ENCODE measurements at places on chromosomes 2 and 18.

DNA sequence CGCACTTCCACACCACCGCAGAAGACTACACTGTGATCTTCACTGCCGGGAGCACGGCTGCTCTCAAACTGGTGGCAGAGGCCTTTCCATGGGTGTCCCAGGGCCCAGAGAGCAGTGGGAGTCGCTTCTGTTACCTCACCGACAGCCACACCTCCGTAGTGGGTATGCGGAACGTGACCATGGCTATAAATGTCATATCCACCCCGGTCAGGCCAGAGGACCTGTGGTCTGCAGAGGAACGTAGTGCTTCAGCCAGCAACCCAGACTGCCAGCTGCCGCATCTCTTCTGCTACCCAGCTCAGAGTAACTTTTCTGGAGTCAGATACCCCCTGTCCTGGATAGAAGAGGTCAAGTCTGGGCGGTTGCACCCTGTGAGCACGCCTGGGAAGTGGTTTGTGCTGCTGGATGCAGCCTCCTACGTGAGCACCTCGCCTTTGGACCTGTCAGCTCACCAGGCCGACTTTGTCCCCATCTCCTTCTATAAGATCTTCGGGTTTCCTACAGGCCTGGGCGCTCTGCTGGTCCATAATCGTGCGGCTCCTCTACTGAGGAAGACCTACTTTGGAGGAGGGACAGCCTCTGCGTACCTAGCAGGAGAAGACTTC is 12.5 kb downstream of the MOCOS start:
- no peak for DNase-seq

- no peak for DNase-seq
These were observed 62.2 kb downstream of the EDAR start for GRCh38 chr2:108926561-108927380.

DNA sequence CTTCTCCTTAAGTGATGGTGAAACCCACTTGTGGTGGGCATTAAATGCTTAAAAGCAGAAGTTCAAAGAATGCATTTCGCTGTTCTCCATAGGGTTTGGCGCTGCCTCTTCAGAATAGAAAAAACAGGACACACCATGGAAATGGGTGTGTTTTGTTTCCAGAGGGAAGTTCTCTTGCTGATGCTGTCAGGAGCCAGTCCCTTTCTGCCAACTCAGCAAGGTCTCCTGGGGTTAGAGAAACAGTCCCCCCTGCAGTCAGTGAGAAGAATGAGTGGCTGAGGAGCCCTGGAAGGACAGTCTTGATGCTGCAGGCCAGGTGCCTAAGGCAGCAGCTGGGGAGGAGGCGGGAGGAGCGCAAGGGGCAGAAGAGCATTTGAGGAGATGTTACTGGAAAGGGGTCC is 37.8 kb upstream of the ASAP2 start:
- no peak for DNase-seq

- no peak for DNase-seq
These were observed 659.8 kb downstream of the BCL11A start for GRCh38 chr2:59893612-59894011.

- no peak for DNase-seq
These were observed 83.4 kb downstream of the TTC27 start for GRCh38 chr2:32711219-32711618.

DNA sequence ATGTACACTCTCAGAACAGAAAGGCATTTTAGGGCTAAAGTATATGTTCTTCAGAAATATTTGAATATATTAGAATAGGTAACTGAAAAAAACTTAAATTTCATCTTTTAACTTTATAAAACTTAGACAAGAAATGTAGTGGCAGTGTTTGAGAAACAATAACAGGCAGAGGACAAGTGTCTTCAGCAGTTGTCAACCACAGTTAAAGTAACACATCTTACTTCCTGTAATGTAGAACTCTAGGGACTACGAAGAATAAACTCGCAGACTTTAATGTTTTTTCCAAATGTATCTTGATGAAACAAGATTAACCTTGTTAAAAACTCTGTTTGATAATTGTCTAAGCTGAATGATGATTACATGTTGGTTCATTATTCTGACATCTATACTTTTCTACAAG is 50.7 kb downstream of the RMDN2 start:
- no peak for DNase-seq

DNA sequence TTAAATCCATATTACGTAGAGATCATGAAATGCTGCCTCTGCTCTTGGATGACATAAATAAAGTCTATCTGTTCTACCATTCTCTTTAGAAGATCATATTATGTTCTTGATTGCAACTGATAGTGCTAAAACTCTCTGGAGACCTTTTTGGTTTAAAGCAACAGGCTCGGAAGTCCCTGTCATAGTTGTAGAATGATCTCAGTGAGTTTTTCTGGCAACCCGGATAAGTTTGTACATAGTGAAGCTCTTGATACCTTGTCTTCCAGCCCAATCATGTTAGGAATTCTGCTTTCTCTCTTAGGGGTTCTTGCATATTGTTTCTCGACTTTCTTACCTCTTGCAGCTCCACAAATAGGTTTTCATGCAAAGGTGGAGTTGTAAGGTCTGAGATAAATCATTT is 156.1 kb downstream of the TTC27 start:
- no peak for DNase-seq

GRCh38 chr2:230246206-230246605 is 20.7 kb downstream of the SP140 start:
- no peak for DNase-seq

GRCh38 chr2:207674826-207675225 is 36.6 kb upstream of the CCNYL1 start:
- no peak for DNase-seq

GRCh38 chr18:36107477-36107876 is 21.7 kb downstream of the SLC39A6 start:
- no peak for DNase-seq

- DNase-seq = no peak
These were observed 32.3 kb upstream of the CTDP1 start for GRCh38 chr18:79647307-79647706.

GRCh38 chr2:25810428-25810827 is 67.9 kb downstream of the ASXL2 start:
- no peak for DNase-seq

- DNase-seq = no peak
These were observed 231.5 kb downstream of the NYAP2 start for GRCh38 chr2:225630824-225631533.

DNA sequence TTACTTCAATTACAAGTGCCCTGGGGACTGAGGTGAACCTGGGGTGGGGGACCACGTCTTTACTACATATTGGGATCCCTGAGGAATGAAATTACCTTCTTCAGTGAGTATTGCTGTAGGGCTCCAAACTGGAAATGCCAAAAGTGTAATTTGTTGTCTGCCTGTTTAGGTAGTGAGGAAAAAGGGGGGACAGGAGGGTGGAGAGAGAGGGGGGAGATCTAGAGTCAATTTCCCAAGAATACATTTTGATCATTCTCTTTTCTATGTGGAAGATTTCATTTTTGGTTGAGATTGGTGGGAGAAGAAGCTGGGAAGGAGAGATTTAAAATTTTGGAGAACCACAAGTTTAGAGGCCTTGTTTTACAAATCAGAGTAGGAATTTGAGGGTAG is 101.1 kb downstream of the SPTBN1 start:
- DNase-seq = no peak

DNA sequence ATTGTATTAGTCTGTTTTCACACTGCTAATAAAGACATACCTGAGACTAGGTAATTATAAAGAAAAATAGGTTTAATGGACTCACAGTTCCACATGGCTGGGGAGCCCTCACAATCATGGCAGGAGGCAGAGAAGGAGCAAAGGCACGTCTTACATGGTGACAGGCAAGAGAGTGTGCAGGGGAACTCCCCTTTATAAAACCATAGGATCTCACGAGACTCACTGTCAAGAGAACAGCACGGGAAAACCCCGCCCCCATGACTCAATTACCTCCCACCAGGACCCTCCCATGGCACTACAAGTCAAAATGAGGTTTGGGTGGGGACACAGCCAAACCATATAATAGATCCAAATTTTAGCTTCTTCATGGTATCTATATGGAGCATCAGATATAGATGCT is 69.6 kb upstream of the TMEM87B start:
- DNase-seq = no peak

DNA sequence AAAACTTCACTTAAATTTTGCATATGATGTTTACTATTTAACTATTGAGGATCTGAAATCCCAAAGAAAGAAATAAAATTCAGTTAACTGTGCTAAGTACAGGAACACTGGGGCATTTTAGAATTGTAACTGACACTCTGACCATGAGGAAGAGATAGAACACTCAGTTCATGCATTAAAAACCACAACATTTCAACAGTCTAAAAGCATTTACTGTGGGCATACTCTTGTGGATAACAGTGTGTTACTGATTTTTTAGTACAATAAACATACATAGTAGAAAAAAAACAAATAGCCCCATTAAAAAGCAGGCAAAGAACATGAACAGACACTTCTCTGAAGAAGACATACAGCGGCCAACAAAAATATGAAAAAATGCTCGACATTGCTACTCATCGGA is 1122.7 kb upstream of the PIK3C3 start:
- no peak for DNase-seq

DNA sequence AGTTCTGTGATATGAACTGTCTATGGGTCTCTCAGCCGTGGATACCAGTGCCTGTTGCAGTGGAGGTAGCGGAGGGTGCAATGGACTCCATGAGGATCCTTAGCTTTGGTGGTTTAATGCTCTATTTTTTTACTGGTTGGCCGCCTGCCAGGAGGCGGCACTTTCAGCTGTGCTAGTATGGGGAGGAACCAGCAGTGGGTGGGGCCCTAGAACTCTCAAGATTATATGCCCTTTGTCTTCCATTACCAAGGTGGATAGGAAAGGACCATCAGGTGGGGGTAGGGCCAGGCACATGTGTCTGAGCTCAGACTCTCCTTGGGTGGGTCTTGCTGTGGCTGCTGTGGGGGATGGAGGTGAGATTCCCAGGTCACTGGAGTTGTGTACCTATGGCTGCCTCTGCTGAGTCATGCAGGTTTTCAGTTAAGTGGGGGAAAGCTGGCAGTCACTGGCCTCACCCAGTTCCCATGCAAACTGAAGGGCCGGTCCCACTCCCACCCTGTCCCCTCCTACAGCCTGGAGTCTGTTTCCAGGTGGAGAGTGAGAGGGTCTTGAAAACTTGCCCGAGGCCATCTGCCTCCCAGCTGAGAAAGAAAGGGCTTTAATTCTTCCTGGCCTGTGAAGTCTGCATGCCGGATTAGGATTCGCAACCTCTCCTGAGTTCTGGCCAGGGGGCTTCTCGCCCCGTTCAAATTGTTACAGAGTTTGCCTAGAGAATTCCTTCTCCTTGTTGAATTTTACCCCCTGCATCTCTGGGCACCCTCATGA is 14.5 kb downstream of the KCNS3 start:
- no peak for DNase-seq

- no peak for DNase-seq
These were observed at the start of gene MYCN for GRCh38 chr2:15939854-15940660. TSS of gene MYCN (plus strand) at chr2:15940550. CDS start at chr2:15942065, 1,515 bp downstream.

- no peak for DNase-seq
These were observed 250.6 kb downstream of the LTBP1 start for GRCh38 chr2:33197198-33197938.

- DNase-seq = peak; percentile 30
These were observed 7.4 kb downstream of the CTDSP1 start for GRCh38 chr2:218406949-218407618.

GRCh38 chr2:136985044-136985443 is 219.7 kb downstream of the THSD7B start:
- DNase-seq = no peak

GRCh38 chr18:80176334-80177073 is 67.4 kb downstream of the ADNP2 start:
- no peak for DNase-seq

DNA sequence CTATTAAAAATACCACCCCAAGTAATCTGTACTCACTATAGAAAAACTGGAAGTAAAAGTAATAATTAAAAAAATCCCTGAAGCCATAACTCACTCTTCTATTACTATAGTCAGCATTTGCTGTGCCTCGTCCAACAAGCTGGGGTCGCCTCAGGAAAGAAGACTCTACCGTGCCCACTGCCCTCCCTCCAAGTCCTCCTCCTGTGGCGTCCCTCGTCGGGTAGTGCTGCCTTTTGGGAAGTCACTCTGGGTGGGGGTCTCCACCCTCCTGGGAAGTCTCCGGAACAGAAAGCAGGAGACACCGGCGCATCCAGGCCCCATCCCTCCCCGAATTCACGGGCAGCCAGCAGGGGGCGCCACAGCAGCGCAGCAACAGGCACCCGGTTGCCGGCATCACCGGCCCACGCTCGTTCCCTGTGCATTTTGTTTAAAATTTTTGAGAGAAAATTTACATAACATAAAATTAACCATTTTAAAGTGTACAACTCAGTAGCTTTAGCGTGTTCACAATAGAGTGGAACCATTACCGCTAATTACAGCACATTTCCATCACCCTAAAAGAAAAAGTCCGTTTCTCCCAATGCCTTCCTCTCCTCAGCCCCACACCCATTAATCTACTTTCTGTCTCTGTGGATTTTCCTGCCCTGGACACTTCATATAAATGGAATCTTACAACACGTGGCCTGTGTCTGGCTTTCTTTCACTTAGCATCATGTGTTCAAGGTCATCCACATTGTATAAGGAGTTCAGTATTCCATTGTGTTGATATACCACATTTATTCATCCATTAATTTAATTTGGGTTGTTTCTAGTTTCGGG is 62.2 kb downstream of the ADNP2 start:
- no peak for DNase-seq

GRCh38 chr2:53989210-53989862 is 18.5 kb upstream of the PSME4 start:
- DNase-seq = no peak

DNA sequence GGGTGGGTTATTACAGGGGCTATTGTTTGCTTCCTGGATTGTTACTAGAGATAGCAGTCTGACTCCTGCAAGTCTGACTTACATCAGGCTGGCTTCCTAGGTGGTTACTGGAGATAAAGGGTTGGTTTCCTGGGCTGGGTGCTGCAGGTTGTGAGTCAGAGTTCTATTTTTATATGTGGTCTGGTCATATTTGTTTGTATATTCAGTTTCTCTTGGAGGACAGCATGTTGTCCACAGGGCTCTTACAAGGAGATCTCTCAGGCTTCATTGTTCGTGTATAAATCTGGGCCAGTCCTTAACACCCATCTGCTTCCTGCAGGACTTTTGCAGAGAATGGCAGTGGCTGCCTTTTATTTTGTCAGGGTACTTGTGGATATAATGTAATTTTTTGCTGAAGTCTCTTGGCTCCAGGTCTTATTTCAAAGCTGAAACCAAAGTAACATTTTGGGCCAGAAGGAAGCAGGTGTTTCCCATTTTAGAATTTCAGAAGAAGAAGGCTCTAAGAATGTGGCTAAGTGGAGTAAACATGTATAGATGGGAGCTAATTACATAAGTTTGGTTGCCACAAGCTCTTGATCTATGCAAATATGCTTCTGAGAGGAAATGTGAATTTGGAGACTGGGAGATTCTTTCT is 65.9 kb upstream of the SLC16A14 start:
- no peak for DNase-seq

GRCh38 chr2:129144082-129144791 is 825.6 kb upstream of the HS6ST1 start:
- no peak for DNase-seq

GRCh38 chr2:13003500-13003899 is 286.8 kb downstream of the TRIB2 start:
- DNase-seq = no peak

DNA sequence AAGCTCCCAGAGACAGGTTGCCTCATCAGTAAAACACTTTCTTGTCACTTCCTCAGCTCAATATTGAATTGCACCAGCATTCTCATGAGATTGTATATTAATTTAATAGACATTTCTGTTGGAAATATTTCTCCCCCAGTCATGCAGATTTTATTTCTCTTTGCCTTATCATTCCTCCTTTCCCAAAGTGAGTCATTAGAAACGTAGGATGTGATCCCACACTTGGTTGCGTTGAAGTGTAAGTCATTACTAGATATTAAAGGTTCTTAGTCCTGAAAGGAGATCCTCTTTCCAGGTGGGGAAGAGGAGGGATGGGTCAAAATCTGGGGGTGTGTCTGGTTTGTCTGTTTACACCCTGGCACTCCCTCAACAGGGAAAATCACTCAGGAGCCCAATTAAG is 438.2 kb downstream of the SLC4A3 start:
- DNase-seq = no peak

Data from activated gamma-delta T cell (primary cell).